Right lung (tissue), 10 donors: ENCODE measurements at places on chromosomes 7 and 10.
A peak's percentile ranks its signal among the peaks of the same experiment; 100 is the strongest.

DNA sequence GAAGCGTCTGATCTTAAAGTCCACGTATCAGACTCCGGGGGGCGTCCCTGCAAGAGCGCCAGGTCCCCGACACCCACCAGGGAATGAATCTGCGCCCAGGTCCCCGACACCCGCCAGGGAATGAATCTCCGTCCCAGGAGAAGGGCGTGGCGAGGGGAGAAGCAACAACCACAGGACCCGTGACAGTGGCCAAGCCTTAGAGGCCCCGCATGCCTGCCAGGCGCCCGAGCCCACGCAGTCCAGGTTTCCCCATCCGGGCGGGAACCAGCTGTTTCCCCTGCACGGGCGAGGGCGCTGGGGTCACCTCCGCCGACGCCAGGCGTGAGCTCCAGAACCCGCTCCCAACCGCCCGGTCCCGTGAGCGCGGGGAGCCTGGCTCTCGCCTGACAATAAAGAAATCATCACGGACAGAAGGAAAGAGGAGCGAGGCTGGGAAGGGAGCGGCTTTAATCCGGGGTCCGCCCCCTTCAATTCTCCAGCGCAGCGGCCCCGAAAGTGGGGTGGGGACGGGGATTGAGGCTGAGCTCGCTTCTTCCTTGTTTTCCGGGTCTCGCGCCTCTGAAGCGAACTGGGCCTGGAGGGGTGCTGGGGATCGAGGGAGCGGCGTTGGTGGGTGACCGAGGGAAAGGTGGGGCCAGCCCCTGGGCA is 29.0 kb upstream of the BMS1 start:
- peak; percentile 9 for DNase-seq

DNA sequence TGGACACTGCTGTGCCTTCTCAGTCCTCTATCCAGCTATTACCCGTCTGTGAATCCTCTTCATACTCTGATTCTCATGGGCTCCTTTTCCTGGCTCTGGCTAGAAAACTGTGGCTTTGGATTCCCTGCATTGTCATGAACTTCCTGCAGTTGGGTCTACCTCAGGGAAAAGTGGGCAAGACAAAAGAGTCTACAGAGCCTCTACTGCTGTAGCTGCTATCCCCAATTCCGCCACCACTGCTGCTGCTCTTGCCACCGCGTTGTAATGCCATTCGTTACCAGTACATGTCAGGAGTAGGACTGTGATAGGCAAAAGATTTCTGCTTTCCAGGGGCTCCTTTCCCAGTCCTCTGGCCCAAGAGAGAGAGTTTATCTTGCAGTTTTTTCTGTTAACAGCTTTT is 23.9 kb upstream of the PPP1R17 start:
- no peak for DNase-seq

GRCh38 chr7:155337946-155338631 is 40.4 kb downstream of the INSIG1 start:
- no peak for DNase-seq

- DNase-seq = no peak
These were observed 43.4 kb downstream of the MYOF start for GRCh38 chr10:93438613-93439253.

- no peak for DNase-seq
These were observed 799.9 kb downstream of the TNS3 start for GRCh38 chr7:46781901-46782439.

DNA sequence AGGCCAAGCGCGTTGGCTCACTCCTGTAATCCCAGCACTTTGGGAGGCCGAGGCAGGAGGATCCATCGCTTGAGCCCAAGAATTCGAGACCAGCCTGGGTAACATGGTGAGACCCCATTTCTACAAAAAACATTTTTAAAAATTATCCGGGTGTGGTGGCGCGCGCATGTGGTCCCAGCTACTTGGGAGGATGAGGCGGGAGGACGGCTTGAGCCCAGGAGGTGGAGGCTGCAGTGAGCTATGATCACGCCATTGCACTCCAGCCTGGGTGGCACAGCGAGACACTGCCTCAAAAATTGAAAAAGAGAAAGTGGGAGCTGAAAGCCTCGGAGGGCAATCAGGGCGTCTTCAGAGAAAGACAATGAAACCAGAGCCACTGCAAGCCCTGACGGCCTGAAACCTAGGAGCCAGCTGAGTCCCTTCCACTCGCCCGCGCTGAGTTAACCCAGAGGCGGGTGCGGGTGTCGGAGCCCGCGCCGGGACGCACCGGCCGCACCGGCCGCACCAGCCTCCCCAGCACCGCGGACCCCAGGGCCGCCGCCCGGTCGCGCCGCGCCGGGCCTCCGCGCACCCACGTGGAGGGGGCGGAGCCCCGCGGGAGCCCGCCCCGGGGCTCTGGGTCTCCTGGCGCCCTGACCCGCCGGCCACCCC is 22.4 kb downstream of the ZFAND2A start:
- no peak for DNase-seq

DNA sequence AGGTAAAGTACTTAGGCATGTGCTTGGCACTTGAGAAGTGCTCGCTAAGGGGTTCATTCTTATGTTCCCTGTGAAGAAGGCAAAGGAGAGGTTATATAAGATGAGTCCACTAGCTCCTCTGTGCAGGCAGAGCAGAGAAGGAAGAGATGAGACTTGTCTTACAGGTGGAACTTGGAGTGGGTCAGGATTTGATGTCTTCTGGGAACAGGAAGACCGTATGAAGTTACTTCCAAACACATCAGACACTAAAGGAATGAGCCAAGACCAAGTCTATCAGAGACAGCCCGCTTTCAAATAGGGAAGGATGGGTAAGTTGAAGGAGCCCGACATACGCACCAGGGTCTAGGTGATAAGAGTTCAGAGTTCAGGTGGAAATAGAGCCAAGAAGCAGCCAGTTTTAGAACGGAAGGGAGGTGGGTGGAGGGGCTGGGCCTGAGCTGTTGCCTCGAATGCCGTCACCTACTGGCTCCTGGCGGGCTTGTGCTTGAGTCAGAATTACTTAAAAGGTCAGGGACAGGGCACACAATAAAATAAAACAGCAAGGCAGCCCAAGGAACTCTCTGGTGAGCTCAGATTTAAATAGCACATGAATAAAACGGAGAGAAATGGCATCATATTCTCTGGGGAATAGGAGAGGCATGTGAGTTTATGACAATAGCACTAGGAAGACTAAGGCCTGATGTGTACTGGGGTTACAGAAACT is 56.1 kb upstream of the GRB10 start:
- no peak for DNase-seq

- DNase-seq = no peak
These were observed 116.6 kb downstream of the EGFR start for GRCh38 chr7:55135462-55135861.

GRCh38 chr7:564176-564865 is 44.7 kb upstream of the PDGFA start:
- no peak for DNase-seq

DNA sequence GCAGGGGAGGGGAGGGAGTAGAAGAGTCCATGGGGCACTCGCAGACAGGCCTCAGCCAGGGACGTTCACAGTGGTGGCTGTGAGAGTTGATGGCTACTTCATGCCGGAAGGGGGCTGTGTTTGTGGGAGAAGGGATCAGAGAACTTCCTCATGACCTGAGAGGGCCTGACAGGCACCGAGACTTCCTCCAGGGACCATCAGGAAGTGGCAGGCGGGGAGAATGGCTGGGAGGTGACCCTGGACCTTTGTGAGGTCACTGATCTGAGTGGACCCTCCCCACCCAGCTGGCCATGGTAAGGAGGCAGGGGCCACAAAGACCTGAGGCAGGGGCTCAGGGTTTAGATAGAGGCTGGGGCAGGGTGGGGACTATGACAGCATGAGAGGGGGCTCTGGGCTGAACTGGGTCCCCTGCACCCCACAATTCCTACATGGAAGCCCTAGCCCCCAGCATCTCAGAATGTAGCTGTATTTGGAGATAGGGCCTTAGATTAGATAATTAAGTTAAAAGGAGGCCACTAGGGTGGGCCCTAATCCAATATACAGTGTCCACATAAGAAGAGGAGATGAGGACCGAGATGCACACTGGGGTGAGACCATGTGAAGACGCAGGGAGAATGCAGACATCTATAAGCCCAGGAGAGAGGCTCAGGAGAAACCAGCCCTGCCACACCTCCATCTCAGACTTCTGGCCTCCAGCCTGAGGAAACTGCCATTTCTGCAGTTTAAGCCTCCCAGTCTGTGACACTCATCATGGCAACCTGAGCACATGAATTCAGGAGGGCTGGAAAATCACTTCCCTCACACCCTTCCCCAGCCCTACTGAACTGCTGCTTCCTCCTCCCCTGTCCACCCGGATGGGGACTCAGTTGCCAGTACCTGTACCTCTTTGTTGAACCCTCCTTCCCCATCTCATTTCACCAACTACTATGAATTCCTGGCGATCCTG is 273.9 kb upstream of the ZNF32 start:
- DNase-seq = no peak

DNA sequence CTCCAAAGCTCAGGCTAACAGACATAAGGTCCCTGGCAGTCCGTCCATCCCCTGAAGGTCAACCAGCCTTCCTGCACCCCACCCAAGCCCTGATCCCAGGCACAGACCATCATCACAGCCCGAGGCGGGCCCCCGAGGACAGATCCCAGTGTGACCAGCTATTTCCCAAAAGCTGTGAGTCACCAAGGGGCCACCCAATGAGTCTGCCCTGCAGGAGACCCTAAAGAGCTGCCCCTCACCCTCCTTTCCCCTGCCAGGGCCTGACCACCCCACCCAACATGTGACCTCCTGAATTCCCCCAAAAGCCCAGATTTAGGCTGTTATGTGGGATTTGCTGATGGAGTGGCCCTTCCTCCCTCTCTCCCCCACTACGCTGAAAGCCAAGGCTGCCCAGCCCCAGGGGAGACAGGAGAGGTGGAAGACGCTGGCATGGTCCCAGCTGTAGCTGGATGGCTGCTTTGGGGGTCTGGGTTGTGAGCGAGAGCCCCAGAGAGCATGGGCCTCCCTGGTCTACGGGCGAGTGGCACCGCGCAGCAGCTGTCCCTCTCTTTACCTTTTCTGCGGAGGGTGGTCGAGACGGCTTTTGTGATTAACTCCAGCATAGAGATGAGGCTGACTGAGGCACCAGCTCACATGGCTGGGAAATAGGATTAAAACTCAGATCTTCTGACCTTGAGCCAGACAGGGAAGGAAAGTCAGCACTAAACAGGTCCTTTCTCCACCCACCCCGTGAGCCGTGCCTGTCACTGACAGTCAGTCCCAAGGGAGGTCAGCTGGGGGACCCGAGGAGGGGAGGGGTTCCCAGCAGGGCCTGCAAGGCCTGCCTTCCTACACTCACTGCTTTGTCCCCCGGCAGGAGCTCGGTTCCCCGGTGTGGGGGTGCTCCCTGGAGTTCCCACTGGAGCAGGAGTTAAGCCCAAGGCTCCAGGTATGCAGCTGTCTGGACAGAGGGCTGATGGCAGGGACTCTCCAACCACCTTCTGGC is 16.7 kb downstream of the ELN start:
- no peak for DNase-seq

DNA sequence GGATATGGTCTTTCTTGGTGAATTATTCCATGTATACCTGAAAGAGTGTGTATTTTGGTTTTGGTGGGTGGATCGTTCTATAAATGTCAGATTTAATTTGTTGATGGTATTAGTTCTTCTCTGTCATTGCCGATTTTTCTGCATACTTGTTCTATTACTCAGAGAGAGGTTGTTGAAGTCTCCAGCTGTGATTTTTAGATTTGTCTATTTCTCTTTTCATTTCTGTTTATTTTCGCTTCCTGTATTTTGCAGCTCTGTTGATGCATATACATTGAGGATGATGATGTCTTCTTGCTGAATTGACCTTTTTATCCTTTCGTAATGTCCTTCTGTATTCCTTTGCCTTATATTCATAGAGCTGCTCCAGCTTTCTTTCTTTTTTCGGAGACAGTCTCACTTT is 12.1 kb upstream of the BHLHA15 start:
- no peak for DNase-seq

GRCh38 chr7:73770002-73770859 is at the start of gene CLDN3:
CLDN3 (minus strand) TSS chr7:73770270; CDS start chr7:73770049, 221 bp downstream.
- DNase-seq = peak; percentile 79

GRCh38 chr10:68492118-68492517 is 20.3 kb upstream of the DNA2 start:
- peak; percentile 11 for DNase-seq

GRCh38 chr10:48839809-48840679 is 99.6 kb downstream of the LRRC18 start:
- no peak for DNase-seq

GRCh38 chr10:712575-712974 is 23.1 kb upstream of the DIP2C start:
- no peak for DNase-seq

DNA sequence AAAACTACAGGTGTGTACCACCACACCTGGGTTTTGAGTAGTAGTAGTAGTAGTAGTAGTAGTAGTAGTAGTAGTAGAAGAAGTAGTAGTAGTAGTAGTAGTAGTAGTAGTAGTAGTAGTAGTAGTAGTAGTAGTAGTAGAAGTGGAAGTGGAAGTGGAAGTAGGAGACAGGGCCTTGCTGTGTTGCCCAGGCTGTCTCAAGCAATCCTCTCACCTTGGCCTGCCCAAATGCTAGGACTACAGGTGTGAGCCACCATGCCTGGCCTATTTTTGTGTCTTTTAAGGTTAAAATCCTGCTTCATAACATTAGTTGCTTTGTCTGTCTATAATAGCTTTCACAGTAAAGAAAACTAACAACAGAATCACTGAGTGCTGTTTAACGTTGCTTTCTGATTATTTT is 111.7 kb downstream of the PODXL start:
- DNase-seq = no peak

DNA sequence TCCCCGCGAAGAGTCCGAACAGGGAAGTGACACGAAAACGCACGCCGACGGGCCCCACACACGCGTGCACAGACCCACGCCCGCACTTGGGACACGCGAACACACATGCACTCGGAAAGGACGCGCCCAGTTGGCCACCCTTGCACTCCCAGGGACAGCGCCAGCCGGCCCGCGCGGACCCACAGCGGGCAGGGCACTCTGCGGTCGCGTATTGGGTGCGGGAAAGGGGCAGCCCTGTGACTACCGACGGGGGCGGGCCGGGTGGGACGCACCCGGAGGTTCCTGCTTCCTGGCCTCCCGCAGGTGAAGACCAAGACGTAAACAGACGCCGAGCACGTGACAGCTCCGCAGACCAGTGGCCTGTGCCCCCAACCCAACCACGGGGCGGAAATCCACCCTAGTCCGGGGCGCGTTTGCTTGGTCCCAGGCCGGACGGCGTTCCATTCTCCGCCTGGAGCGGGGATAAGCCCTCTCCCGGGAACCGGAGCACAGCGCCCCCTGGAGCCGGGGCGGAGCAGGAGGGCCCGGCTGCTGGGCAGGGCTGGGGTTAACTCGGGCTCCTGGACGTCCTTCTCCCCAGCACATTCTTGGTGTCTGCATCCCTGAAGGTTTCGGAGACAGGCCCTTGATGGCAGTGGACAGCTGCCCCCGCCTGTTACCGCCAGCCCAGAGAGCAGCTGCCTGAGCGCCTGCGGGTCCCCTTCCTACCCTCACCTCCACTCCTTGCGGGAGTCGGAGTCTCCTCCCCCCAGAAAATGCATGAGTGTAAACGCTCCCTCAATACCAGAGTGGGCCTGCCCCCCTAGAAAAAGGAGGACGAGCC is 2.0 kb upstream of the LZTS2 start:
- no peak for DNase-seq

- DNase-seq = no peak
These were observed 17.9 kb downstream of the SH3PXD2A start for GRCh38 chr10:103837370-103838069.

GRCh38 chr10:59621771-59622170 is 87.9 kb downstream of the SLC16A9 start:
- DNase-seq = no peak
